GM23338 (cell line): ENCODE measurements at places on chromosomes 3 and 15. TPM values are rescaled to one million over a fixed set of nuclear protein-coding genes. Genes with fewer than 3 reads are reported as not detected.

The ARHGEF26 gene
- 7.3 and 9.4 TPM in 2 replicates for polyA plus RNA-seq

GRCh38 chr15:77027697-77028450, 32.9 kb downstream of the PSTPIP1 start:
- peak overlapping the region; percentile 68 for H3K4me3 ChIP-seq
- DNase-seq: peak; percentile 69
- no peak overlapping the region for H3K27ac ChIP-seq
- no peaks in the 10 kb centered on the region for H3K36me3 ChIP-seq

DNA sequence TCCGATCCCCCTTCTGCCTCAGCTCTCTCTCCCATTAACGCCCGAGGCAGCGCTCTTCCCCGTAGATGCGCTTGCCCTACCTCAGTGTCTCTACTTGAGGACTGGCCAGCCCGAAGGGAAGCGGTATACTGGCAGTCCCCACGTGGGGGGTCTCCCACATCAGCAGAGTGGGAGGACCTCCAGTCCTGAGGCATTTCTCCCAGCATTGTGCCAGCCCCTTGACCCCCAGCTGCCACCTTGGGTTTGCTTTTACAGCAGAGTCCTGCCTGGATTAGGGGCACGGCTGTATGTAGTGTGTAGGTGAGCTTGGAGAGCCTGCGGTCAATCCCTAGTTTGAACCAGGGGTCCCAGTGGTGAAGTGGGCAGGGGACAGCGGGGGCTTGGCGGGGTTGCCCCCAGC, 767 bp downstream of the SEMA3F start:
- peak overlapping the region; percentile 91 for H3K4me3 ChIP-seq
- H3K27me3 ChIP-seq: peaks cover 21% of the 10 kb centered on the region
- no peak overlapping the region for H3K27ac ChIP-seq
- H3K4me1 ChIP-seq: peaks cover 43% of the 10 kb centered on the region
- H3K36me3 ChIP-seq: no peaks in the 10 kb centered on the region

DNA sequence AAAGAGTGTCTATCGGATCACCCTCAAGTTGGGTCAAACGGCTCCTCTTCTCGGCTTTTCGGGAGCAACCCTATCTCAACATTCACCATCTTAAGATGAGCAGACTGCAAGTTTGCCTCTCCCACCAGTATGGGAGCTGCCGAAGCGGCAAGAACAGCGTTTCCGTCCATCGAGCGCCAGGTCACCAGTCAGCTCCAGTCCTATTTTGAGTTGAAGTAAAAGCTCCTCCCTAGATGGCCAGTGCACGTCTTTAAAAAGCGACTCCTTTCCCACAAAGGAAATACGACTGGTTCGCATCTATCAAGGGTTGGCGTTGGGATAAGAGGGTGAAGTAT, 369 bp upstream of the U2SURP start:
- H3K27me3 ChIP-seq: no peaks in the 10 kb centered on the region
- DNase-seq: no peak
- peak overlapping the region; percentile 88 for H3K4me3 ChIP-seq
- peaks cover 18% of the 10 kb centered on the region for H3K4me1 ChIP-seq
- H3K36me3 ChIP-seq: no peaks in the 10 kb centered on the region
